ENCODE measurements at places on chromosomes 12 and 14.

- DNase-seq: no peak
Observed at GRCh38 chr12:87728931-87729593, 300.1 kb downstream of the C12orf50 start.

GRCh38 chr14:91112194-91112593 lies 1.7 kb upstream of the DGLUCY start:
- no peak for DNase-seq

DNA sequence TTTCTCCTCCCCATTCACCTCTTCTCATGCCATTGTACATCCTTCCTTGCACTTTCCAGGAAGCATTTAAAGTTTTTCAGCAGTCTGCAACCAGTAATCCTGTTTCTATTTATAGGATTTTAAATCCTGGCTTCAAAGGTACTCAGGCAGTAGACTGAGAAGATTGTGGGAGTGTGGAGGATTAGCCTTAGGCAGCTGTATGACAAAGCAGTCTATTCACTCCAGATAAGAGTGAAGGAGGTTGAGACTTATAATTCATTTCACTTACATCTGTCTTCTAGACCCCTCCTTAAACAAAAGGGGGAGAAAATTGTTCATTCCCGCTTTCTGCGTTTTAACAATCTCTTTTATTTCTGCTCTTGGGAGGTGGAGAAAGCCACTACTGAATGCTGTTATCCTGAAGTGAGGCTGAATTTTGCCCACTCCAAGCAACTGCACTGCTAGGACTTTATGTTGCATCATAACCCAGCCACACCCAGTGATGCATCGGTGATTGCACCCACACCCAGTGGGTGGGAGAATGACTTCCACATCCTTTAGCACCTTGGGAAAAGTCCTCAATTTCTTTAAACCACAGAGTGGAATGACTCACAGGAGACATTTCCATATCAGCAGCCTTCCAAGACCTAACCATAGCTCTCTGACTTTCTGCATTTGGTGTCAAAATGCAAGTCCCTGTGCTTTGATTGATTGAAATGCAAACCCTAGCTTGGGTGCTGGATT lies 382.5 kb upstream of the ATP2B1 start:
- DNase-seq: no peak

- DNase-seq: no peak
Observed at GRCh38 chr14:94474581-94475031, 1.4 kb downstream of the SERPINA9 start.

- DNase-seq: no peak
Observed at GRCh38 chr14:54282849-54283248, 114.0 kb upstream of the CDKN3 start.

- DNase-seq: no peak
Observed at GRCh38 chr14:100117026-100117425, 42.4 kb downstream of the DEGS2 start.

- no peak for DNase-seq
Observed at GRCh38 chr14:96509457-96510090, 7.4 kb downstream of the PAPOLA start.

DNA sequence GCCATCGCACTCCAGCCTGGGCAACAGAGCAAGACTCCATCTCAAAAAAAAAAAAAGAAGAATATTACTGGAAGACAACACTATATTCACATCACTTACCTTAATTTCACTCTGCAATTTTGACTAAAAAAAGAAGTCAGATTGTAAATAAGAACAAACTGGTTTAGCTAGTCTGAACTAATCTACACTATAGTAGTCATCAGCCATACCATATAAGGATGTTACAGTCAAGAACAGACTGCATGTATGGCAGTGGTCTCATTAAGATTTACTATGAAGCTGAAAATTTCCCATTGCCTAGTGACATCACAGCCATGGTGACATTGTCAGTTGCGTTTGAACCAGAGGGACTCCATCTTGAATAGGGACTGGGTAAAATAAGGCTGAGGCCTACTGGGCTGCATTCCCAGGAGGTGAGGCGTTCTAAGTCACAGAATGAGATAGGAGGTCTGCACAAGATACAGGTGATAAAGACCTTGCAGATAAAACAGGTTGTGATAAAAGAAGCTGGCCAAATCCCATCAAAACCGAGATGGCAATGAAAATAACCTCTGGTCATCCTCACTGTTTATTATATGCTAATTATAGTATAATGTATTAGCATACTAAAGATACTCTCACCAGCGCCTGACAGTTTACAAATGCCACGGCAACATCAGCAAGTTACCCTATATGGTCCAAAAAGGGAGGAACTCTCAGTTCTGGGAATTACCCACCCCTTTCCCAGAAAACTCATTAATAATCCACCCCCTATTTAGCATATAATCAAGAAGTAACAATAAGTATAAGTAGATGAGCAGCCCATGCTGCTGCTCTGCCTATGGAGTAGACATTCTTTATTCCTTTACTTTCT lies 51.2 kb downstream of the OSBPL8 start:
- DNase-seq: no peak

GRCh38 chr14:66249544-66249943 lies 236.6 kb upstream of the CCDC196 start:
- no peak for DNase-seq

GRCh38 chr12:76789335-76790050 lies 25.6 kb downstream of the ZDHHC17 start:
- no peak for DNase-seq

DNA sequence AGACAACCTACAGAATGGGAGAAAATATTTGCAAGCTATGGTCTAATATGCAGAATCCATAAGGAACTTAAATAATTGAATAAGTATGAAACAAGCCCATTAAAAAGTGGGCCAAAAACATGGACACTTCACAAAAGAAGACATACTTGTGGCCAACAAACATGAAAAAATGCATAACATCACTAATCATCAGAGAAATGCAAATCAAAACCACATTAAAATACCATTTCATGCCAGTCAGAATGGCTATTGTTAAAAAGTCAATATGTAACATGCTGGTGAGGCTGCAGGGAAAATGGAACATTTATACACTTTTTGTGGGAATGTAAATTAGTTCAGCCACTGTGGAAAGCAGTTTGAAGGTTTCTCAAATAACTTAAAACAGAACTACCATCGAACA lies 945.4 kb upstream of the FLRT2 start:
- DNase-seq: no peak

- no peak for DNase-seq
Observed at GRCh38 chr12:92947589-92948215, 18.6 kb upstream of the EEA1 start.

GRCh38 chr12:55718015-55718414 lies 2.2 kb downstream of the BLOC1S1 start:
- DNase-seq: no peak

- no peak for DNase-seq
Observed at GRCh38 chr14:93044121-93044520, 71.6 kb downstream of the ITPK1 start.

DNA sequence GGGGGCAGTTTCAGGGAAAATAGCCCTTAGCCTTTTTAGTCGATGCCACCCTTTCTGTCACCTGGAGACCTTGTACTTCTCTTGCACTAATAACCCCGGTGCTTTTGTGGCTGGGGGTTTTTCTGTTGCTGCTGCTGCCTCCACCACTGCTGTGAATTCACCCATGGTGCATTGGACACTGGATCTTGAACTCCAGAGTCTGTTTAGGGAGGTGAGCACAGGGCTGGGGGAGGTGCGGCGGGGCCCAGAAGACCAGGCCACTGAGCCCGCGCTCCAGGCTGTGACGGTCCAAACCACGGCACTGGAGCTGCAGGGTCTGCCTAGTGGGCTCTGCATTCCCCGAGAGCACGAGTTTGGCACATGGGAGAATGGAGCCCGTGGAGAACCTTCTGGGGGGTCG lies 100.6 kb downstream of the NINJ2 start:
- no peak for DNase-seq

GRCh38 chr12:4293299-4293965 lies 19.9 kb downstream of the CCND2 start:
- DNase-seq: no peak

- no peak for DNase-seq
Observed at GRCh38 chr12:124637163-124637562, 69.8 kb upstream of the NCOR2 start.

GRCh38 chr14:105479431-105480158 lies 5.0 kb downstream of the CRIP2 start:
- no peak for DNase-seq

DNA sequence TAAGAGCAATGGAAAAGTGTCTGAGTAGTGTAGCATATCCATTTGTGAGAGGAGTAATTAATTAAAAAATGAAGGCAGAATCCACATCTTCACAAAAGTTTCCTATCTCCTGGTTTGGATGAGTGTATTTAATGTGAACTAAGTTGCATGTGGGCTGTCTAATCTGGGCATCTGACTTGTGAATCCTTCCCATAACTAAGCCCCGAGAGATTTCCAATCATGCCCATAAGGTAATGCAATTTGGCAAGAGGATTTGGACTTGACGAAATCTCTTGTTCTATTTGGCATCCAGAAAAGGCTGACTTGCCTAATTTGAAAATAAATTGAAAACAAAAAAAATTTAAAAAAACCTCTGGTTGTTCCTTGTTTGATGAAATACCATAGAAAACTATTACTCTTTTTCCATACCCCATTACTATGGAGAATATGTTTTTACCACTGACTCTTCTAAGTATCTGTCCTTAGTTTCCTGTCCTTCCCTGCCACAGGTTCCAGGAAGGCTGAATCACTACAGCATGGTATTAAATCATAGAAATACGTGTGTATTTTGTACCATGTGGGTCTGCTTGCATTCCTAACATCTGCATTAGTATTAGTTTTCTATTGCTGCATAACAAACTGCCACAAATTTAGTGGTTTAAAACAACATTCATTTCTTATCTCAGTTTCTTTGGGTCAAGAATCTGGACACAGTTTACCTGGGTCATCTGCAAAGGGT lies 48.4 kb downstream of the ETV6 start:
- DNase-seq: no peak

DNA sequence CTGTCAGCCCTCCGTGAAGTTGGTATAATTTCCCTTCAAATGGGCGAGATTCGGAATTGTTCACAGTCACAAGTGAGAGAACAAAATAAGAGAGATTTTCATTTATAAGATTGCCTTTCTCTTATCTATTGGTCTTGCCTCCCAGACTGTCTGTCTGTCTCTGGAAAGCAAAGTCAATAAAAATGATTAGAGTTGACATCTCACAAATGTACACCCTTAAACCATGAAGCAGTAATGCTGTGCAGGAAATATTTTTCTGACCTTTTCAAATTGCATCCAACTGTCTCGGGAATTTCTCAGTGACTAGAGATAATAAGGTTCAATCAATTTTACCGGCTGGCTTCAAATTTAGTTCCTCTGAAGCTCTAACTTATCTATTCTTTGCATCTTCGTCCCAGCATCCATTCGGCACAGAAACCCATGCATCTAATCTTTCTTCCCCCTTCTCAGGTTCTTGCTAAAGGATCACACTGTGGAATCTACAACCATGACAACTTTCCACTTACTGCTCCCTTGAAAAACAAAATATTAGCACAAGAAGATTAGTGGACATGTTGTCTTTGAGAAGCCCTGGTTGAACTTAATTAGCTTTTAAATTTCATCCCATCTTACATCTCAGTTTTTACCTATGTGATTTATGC lies 93.1 kb downstream of the RMST start:
- no peak for DNase-seq

- DNase-seq: no peak
Observed at GRCh38 chr12:67646775-67647174, 1.8 kb upstream of the DYRK2 start.

GRCh38 chr14:102238131-102238530 lies 66.8 kb downstream of the MOK start:
- DNase-seq: no peak

GRCh38 chr14:67722293-67722692 lies 20.6 kb downstream of the RDH12 start:
- DNase-seq: no peak

DNA sequence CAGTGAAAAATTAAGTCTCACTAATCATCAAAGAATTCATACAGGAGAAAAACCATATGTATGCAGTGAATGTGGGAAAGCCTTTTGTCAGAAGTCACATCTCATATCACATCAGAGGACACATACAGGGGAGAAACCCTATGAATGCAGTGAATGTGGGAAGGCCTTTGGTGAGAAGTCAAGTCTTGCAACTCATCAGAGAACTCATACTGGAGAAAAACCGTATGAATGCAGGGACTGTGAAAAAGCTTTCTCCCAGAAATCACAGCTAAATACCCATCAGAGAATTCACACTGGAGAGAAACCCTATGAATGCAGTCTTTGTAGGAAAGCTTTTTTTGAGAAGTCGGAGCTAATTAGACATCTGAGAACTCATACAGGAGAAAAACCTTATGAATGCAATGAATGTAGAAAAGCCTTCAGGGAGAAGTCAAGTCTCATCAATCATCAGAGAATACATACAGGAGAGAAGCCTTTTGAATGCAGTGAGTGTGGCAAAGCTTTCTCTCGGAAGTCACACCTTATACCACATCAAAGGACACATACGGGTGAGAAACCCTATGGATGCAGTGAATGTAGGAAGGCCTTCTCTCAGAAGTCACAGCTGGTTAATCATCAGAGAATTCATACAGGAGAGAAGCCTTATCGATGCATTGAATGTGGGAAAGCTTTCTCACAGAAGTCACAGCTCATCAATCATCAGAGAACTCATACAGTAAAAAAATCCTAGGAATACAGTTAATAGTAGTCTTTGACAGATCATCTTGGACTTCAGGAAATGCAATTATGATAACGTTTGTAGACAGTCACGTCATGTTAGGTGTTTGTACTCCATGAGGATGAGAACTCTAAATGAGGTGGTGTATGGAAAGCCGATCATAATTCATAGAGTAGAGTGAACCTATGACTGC lies 21.1 kb downstream of the ZNF84 start:
- DNase-seq: no peak

- DNase-seq: no peak
Observed at GRCh38 chr12:2051700-2052621, 826 bp upstream of the CACNA1C start.

DNA sequence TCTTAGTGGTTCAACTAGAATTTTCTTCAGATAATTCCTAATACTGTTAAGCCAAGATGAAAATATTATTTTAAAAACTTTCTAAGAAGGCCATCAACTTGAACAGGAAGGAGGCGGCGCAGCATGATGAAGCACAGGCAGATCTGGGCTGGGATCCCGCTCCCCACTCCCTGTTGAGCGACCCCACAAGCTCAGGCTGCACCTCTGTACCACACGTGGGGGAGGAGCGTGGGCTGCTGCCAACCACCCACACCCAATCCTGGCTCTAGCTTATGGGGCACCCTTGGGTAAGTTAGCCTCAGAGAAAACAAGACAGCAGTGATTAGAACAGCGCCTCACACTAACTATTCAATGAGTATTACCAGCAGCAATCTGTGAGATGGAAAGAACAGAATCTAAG lies 6.0 kb downstream of the MTERF2 start:
- DNase-seq: no peak

- no peak for DNase-seq
Observed at GRCh38 chr12:85559536-85559935, 276.7 kb downstream of the RASSF9 start.

Data from T follicular helper cell (primary cell).